ENCODE measurements at places on chromosomes 5 and 9.

GRCh38 chr5:16160706-16161105, 18.9 kb downstream of the MARCHF11 start:
- peak; percentile 61 for DNase-seq

- DNase-seq: no peak
Observed at GRCh38 chr5:180494510-180495181, 467 bp downstream of the CNOT6 start.

GRCh38 chr5:73295447-73295846, 122.5 kb downstream of the TMEM174 start:
- no peak for DNase-seq

GRCh38 chr5:14818931-14819790, 52.4 kb downstream of the ANKH start:
- DNase-seq: no peak

GRCh38 chr9:119298076-119298853, 71.0 kb downstream of the BRINP1 start:
- no peak for DNase-seq

DNA sequence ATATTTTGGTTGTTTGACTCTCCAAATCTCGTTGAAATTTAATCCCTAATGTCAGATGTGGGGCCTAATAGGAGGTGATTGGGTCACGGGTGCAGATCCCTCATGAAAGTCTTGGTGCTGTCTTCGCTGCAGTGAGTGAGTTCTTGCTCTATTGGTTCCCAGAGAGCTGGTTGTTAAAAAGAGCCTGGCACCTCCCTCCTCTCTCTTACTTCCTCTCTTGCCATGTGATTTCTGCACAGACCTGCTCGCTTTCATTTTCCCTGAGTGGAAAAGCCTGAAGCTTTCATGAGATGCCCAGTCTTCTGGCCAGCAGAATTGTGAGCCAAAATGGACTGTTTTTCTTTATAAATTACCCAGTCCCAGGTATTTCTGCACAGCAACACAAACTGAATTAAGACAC, 221.6 kb downstream of the MAT2B start:
- DNase-seq: no peak

DNA sequence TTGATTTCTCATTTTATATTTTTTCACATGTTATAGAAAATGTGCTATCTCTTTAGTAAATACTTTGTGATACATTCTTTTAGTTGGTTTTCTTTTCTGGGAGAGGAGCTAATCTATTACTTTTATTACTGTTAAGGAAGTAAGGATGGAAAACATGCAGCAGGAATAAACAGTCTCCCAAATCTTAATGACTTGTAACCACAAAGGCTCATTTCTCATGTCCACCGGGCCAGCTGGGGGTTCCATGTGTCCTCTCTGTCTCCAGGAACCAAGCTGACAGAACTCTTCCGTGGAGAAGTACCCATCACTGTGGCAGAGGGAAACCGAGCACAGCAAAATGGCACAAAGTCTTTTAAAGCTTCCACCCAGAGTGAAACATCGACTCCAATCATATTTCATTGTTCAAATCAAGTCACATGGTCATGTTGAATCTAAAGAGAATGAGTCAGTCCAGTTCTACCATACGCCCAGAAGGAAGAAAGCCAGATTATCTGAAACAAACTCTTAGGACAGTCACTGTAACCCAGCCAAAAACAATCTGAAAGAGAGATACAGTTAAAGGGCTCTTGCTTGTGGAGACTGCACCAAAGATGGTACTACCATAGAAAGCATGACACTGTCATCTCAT, 97.1 kb upstream of the CDH6 start:
- no peak for DNase-seq

DNA sequence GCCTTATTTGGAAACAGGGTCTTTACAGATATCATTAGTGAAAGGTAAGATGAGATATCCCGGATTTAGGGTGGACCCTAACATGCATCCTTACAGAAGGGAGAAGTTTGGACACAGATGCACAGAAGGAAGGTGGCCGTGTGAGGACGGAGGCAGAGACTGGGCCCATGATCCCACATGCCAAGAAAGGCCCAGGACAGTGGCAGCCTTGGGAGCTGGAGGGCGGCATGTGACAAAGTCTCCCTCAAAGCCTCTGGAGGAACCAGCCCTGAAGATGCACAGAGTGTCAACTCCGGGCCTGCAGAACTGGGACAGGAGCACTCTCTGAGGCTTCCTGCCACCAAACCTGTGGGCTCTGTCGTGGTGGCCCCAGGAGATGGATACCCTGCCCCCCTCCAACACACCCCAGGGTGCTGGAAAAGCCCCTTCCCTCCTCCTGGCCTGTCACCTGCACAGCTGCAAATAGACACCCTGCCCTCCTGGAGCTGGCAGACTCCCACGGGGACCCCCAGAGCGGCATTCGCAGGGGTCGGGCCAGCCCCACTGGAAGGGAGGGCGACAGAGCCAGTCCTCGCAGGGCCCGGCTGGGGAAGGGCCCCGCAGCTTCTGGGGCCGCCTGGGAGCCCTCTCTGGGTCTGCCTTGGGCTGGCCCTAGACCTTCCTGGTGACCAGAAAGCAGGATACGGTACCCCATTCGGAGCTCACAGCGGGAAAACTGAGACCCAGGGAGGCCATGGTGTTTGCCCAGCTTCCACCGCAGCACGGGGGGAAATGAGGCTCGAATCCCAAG, 7.9 kb downstream of the NACC2 start:
- DNase-seq: no peak

DNA sequence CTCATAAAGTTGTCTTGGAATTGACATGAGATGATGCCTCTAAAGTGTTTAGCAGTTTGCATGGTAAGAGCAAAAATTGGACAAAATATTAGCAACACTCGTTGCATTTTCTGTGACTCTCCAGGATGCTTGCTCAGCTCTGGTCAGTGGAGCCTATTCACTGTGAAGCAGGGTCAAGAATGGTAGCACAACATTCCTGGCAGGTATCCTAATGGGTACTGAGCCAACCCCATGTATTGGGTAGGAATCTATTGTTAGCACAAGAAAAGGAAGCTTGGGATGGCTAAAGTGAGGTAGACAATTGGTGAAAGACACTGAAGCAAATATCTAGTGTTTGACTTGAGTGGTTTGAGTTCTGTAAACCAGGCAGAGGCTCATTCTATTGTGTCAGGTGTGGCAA, 10.4 kb upstream of the ACTBL2 start:
- no peak for DNase-seq

- no peak for DNase-seq
Observed at GRCh38 chr9:69981686-69982445, 61.8 kb upstream of the MAMDC2 start.

- DNase-seq: no peak
Observed at GRCh38 chr5:164383662-164384061, 878.2 kb downstream of the MAT2B start.

- peak; percentile 3 for DNase-seq
Observed at GRCh38 chr9:27447031-27447683, 76.9 kb upstream of the IFNK start.

- DNase-seq: no peak
Observed at GRCh38 chr5:16505140-16505891, 39.7 kb upstream of the ZNF622 start.

- no peak for DNase-seq
Observed at GRCh38 chr9:124673063-124673462, 98.0 kb downstream of the NR6A1 start.

DNA sequence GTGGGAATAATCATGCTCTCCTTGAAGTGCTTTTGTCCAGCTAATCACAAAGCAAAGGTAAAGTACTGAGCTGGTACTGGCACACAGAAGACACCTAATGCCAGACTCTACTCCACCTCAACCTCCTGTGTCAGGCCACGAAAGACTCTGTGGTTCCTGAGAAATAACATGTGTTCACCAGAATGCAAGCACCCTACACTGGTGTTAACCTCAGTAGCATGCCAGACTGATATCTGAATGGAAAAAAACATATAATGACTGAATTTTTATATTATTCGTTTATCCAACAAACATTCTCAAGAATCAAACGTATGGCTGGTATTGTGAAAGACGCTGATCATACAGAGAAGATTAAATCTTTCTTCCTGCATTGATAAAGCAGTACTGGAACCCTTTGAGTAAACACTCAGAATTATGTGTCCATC, 97.1 kb upstream of the IFNE start:
- no peak for DNase-seq

GRCh38 chr9:18717759-18718158, 243.8 kb downstream of the ADAMTSL1 start:
- no peak for DNase-seq

DNA sequence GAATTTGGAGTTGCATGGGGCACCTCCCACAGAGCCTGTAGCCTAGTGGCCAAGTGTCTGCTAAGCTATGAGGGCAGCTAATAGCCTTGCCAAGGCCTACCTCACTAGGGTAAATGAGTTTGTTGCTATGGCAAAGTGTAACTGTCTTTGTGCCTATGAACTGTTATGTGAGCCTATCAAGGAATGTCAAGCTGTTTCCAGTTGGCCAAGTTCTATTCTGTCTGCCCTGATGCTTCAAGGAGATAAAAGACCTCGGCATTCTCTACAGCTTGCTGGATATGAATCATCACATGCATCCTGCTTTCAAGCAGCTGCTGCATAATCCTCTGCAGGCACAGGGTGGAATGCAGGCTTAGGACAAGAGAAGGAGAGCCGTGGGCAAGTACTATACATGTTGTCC, 69.8 kb upstream of the CCDC112 start:
- DNase-seq: no peak

DNA sequence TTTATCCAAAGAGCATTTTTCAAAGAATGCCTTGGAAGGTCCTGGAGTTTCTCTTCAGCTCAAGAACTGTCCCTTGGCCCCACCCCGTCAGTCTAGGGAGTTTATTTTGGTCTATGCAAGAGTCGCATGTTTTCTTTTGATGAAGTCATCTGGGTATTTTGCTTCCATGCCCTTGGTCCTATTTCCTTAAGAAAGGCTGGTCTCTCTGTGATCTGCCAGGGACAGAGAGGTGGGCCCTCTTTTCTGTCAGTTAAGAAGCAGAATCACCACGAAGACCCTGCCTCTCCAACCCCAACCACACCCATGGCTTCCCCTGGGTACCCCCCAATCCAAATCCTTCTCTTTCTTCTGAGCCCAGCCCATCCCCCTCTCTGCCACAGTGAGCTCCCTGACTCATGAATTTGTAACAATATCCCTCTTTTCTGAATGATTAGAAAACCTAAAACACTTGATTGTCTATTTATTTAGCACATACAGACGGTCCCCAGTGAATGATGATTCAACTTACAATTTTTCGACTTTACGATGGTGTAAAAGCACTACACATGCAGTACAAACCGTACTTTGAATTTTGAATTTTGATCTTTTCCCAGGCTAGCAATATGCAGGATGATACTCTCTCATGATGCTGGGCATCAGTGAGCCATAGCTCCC, 163.5 kb upstream of the ADRA1B start:
- DNase-seq: no peak

DNA sequence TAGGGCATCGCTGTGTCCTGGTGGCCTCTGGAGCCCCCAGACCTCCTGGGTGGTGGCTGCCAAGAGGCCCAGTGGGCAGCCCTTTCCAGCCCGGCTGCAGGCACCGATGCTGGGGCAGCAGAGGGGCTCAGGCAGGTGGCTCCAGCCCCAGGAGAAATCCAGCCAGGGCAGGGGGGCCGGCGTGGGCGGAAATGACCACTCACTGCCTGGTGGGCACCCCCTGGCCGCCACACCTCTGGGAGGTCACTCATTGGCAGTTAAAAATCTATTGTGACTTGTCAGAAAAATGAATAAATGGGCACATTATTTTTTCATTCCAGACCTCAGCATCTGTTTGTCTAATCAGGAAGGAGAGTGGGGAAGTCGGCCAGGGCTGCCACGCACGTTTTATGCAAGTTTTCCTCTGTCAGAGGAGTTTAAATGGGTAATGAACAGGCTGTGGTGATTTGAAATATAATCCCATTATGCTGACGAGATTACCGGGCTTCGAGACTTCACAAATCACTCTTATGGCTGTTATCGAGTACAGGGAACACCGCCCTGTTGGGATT, 171.9 kb downstream of the GAPVD1 start:
- DNase-seq: no peak

- no peak for DNase-seq
Observed at GRCh38 chr9:93130861-93131481, 3.1 kb downstream of the NINJ1 start.

DNA sequence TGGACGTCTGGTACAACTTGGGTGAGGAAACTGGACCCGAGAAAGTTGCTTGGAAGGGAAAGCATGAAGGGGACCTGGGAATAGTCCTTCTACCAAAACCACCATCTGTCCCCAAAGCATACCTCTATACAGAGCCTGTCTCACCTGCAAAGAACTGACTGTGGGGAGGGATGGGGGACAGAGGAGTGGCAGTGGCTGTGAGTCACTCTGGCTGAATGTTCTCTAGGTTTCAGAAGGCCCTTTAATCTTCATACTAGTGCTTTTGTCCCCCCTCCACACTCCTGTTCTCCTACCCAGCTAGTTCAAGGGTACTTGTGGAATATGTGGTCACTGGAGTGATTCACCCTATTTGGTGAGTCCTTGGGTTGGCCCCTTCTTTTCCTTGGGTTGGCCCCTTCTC, 109.3 kb upstream of the RUSC2 start:
- DNase-seq: no peak

DNA sequence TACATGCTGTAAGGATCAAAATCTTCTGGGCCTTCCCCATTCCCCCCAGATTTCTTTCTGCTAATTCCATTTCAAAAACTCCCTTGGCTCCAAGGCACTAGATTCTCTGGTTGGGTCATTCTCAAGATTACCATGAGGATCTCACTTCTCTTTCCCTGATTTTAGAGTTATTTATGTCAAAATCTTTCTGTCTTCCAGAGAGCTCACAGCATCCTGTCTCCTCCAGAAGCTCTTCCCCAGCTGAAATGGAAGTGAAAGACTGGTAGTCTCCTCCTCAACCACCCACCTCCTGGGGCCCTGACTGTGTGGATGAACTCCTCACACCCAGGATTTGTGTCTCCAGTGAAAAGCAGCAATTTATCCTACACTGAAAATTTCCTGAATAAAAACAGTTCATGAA, 11.9 kb upstream of the ZNF366 start:
- DNase-seq: no peak

GRCh38 chr9:132163457-132163875, 1.6 kb downstream of the NTNG2 start:
- DNase-seq: no peak

DNA sequence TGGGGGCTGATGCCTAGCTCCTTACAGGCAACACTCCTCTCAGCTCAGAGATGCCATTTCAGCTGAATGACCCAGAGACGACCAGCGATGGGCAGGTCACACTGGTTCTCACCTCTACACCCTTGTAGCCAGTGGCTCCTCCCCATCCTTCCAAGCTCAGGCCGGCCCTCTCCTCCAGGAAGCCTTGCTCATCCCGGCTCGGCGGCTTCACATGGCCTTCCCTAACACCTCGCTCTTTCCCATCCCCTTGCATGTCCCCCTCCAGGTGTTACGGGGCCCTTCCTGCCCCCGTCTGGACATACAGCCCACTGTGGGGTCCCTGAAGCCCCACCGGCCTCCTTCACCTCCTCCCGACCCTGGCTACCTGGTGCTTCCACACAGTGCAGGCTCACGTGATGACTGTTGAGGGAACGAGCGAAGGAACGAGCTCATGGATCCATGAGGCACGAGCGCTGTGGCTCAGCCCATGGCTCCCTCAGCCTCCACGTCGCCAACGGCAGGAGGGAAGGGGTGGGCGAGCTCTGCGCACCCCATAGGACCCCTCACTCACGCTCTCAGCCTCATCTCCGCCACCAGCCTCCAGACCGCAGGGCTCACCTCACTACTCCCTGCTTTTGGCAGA, 45.7 kb downstream of the SARDH start:
- no peak for DNase-seq

- DNase-seq: no peak
Observed at GRCh38 chr5:135207866-135208265, 173.8 kb upstream of the PITX1 start.

Measured in NCI-H2081 treated with DMSO at 0.1 percent for 48 hours (cell line).